ENCODE measurements at places on chromosomes 3 and 15. TPM values are rescaled to one million over a fixed set of nuclear protein-coding genes. Genes with fewer than 3 reads are reported as not detected.
A peak's percentile ranks its signal among the peaks of the same experiment; 100 is the strongest.

Gene ROPN1
- total RNA-seq = 0.28 TPM

Gene MAP4
- total RNA-seq = 1,249 TPM

Gene LRRC31
- not detected for total RNA-seq

Gene ACKR2
- total RNA-seq = 1.9 TPM

Gene GYG1
- total RNA-seq = 129 TPM

Gene BCHE
- 1.2 TPM for total RNA-seq

Gene TP53BP1
- total RNA-seq = 29.3 TPM

Gene WDR93
- total RNA-seq = not detected

- no peak overlapping the region for H3K4me3 ChIP-seq
- no peaks in the 10 kb centered on the region for H3K4me1 ChIP-seq
- no peaks in the 10 kb centered on the region for H3K36me3 ChIP-seq
- DNase-seq = no peak
Observed at GRCh38 chr3:28139967-28140634, 101.3 kb upstream of the CMC1 start.

- no peaks in the 10 kb centered on the region for H3K36me3 ChIP-seq
- no peak overlapping the region for H3K4me3 ChIP-seq
- no peak for DNase-seq
- no peak overlapping the region for H3K27ac ChIP-seq
- peaks cover 25% of the 10 kb centered on the region for H3K4me1 ChIP-seq
- no peaks in the 10 kb centered on the region for H3K27me3 ChIP-seq
Observed at GRCh38 chr3:29700256-29700655, 419.4 kb downstream of the RBMS3 start.

GRCh38 chr3:16538507-16538906 is 25.0 kb upstream of the RFTN1 start:
- H3K27ac ChIP-seq = no peak overlapping the region
- no peak overlapping the region for H3K4me3 ChIP-seq
- H3K36me3 ChIP-seq = no peaks in the 10 kb centered on the region
- H3K4me1 ChIP-seq = peaks cover 12% of the 10 kb centered on the region

GRCh38 chr3:632571-633170 is 436.1 kb downstream of the CHL1 start:
- H3K27ac ChIP-seq = no peak overlapping the region
- H3K27me3 ChIP-seq = no peaks in the 10 kb centered on the region
- DNase-seq = no peak
- H3K4me1 ChIP-seq = no peaks in the 10 kb centered on the region
- no peak overlapping the region for H3K4me3 ChIP-seq

DNA sequence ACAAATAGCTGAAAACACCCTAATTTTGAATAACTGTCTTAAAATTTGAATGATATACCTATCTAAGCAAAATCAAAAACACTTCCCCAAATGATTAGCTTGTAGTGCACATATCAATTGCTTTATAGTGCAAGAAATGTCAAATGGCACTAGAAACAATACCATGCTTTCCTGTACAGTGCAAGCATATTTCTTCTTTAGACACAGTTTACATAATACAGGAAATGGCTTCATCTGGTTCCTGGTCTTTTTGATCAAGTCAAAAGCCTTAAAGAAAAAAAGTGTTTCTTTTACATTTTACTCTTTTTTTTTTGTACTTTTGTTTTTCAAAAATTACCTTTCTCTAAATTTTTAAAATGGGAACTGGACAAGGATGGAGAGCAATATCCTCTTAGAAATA is 352.1 kb downstream of the MECOM start:
- H3K36me3 ChIP-seq = no peaks in the 10 kb centered on the region
- DNase-seq = no peak
- no peaks in the 10 kb centered on the region for H3K27me3 ChIP-seq
- H3K27ac ChIP-seq = no peak overlapping the region
- peaks cover 15% of the 10 kb centered on the region for H3K4me1 ChIP-seq
- H3K4me3 ChIP-seq = no peak overlapping the region

- no peaks in the 10 kb centered on the region for H3K36me3 ChIP-seq
- no peak overlapping the region for H3K4me3 ChIP-seq
- no peak for DNase-seq
- no peak overlapping the region for H3K27ac ChIP-seq
Observed at GRCh38 chr15:48131324-48131723, 10.5 kb downstream of the SLC24A5 start.

DNA sequence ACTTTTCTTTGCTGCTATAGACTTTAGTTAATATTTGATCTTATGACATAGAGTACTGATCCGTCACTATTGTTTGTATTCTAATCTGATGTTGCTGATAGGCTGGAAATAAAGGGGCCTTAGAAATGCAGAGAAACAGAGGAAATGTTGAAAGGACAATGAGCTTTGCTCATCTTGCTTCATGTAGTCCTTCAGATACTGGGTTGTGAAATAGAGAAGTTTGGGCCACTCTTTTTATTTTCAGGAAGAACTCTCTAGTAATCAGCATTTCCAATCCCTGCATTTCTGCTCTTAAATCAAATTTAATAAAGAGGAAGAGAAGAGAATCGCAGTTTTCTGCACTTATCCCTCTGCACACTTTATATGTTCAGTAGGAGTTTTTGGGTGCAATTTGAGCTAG is 192.8 kb upstream of the THBS1 start:
- H3K27ac ChIP-seq = no peak overlapping the region
- no peaks in the 10 kb centered on the region for H3K27me3 ChIP-seq
- DNase-seq = no peak
- no peaks in the 10 kb centered on the region for H3K36me3 ChIP-seq

- H3K4me3 ChIP-seq = no peak overlapping the region
- no peak for DNase-seq
- H3K4me1 ChIP-seq = peaks cover 13% of the 10 kb centered on the region
- H3K27ac ChIP-seq = no peak overlapping the region
- no peaks in the 10 kb centered on the region for H3K27me3 ChIP-seq
- H3K36me3 ChIP-seq = no peaks in the 10 kb centered on the region
Observed at GRCh38 chr3:30263925-30264313, 342.5 kb upstream of the TGFBR2 start.

- no peak overlapping the region for H3K4me3 ChIP-seq
- no peaks in the 10 kb centered on the region for H3K36me3 ChIP-seq
- no peak for DNase-seq
- no peaks in the 10 kb centered on the region for H3K4me1 ChIP-seq
Observed at GRCh38 chr3:127888564-127889107, 26.4 kb upstream of the KBTBD12 start.

DNA sequence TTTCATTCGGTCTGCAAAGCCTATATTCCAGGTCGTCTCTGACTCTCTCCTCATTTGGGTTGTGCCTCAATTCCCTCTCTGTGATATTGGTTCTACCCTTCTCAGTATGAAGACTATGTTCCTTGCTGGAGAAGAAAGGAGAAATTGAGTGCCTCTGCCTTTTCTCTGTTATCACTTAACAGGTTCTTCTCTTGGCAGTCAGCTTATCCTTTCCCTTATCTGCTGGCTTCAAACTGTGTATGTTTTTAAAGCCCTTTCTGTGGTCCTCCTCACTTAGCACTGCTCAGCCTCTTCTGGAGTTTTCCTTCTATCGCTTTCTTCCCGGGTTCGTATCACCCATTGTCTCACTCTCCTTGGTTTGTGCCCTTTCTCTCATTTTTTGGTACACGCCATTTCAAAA is 65.3 kb upstream of the FSTL1 start:
- no peaks in the 10 kb centered on the region for H3K4me1 ChIP-seq
- no peak for DNase-seq
- no peak overlapping the region for H3K27ac ChIP-seq
- no peak overlapping the region for H3K4me3 ChIP-seq

- H3K4me1 ChIP-seq = peaks cover 9% of the 10 kb centered on the region
- H3K27ac ChIP-seq = peak overlapping the region; percentile 69
- peaks cover 99% of the 10 kb centered on the region for H3K36me3 ChIP-seq
- H3K4me3 ChIP-seq = no peak overlapping the region
Observed at GRCh38 chr3:12574661-12575060, 17.8 kb downstream of the MKRN2 start.

DNA sequence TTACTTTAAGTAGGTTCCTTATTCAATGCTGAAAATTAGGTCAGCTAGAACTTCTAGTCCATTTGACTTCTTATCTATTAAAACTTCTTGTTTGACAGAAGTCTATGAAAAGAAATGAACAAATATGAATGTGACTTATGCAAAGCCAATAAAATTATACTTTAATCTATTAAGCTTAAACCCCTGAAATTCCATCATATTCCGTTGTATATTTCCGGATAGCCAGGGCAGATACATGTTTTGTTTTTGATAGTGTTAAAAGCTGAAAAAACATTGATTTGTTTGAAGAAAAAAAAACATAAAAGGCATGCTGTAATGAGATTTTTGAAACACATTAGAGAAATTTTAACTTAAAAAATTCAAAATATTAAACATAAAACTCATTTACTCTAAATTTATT is 667.2 kb upstream of the NAALADL2 start:
- H3K4me3 ChIP-seq = no peak overlapping the region
- no peaks in the 10 kb centered on the region for H3K27me3 ChIP-seq
- no peaks in the 10 kb centered on the region for H3K4me1 ChIP-seq
- no peaks in the 10 kb centered on the region for H3K36me3 ChIP-seq

DNA sequence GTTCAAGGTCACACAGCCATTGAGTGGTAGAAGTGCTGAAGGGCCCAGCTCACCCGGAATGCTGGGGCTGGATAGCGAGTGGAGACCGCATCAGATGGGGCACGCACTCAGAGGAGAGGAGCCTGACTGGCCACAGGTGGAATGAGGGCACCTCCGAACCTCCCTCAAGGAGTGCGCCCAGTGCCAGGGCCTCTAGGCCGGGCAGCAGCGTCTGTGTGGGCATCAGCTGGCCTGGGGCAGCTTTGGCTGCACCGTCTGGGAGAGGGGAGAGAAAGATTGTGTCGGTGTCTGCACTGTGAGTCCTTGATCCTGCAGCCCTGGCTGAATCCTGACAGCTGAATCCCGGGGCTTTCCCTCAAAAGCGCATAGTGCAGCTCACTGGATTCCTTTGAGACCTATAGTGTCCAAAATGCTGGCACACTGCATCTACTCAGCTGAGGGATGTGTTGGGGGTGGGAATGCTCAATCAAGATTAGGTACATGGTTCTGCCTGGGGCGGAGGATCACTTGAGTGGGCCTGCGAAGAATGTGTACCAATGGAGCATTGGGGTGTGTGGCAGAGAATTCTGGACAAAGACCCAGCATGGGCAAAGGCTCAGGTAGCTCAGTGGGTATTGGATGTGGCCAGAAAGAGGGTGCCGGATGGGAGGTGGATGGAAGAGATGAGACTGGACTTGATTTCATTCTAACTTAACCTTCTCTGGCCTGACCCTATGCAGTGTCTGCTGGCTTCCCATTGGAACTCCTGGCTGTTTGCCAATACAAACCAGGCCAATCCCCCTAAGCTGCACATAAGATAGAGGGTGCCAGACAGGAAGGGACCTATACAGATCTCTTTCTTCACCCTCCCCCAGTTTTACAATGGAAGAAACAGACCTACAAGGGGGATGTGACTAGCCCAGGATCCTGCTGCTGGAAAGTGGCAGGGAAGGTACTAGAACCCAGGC is 950 bp downstream of the ANKDD1A start:
- H3K27me3 ChIP-seq = no peaks in the 10 kb centered on the region
- no peaks in the 10 kb centered on the region for H3K36me3 ChIP-seq
- no peak for DNase-seq
- H3K4me1 ChIP-seq = peaks cover 14% of the 10 kb centered on the region
- no peak overlapping the region for H3K27ac ChIP-seq

GRCh38 chr3:184741798-184742675 is 30.2 kb upstream of the MAGEF1 start:
- no peaks in the 10 kb centered on the region for H3K36me3 ChIP-seq
- H3K4me3 ChIP-seq = no peak overlapping the region
- DNase-seq = no peak
- no peaks in the 10 kb centered on the region for H3K4me1 ChIP-seq
- H3K27me3 ChIP-seq = peaks cover 19% of the 10 kb centered on the region
- no peak overlapping the region for H3K27ac ChIP-seq
